ENCODE measurements at places on chromosomes 6 and 20. TPM values are rescaled to one million over a fixed set of nuclear protein-coding genes. Genes with fewer than 3 reads are reported as not detected.

DNA sequence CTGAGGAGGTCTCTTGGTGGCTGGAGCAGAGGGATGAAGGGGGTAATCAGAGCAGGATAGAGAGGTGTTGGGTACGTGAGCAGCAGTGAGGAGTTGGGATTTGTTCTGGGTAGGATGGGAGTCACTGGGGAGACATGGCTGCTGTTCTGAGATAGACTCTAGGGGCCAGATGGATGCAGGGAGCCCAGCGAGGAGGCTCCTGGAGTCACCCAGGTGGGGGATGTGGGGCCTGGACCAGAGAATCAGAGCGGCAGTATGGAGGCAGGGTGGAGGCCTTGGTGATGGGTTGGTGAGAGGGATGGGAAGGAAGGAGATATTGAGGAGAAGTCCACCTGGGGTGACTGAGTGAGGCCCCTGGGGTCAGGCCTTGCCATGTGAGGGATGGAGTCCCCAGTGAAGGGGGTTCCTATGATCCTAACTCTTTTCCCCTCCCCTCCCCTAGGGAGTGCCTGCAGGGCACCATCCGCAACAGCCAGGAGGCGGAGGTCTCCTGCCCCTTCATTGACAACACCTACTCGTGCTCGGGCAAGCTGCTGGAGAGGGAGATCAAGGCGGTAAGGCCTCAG is 13.7 kb downstream of the RBCK1 start:
- DNase-seq, result no peak
- H3K27ac ChIP-seq, result no peak overlapping the region
- no peak overlapping the region for H3K4me3 ChIP-seq
- H3K27me3 ChIP-seq, result no peaks in the 10 kb centered on the region
- H3K4me1 ChIP-seq, result no peaks in the 10 kb centered on the region
- H3K36me3 ChIP-seq, result peaks cover 1% of the 10 kb centered on the region

DNA sequence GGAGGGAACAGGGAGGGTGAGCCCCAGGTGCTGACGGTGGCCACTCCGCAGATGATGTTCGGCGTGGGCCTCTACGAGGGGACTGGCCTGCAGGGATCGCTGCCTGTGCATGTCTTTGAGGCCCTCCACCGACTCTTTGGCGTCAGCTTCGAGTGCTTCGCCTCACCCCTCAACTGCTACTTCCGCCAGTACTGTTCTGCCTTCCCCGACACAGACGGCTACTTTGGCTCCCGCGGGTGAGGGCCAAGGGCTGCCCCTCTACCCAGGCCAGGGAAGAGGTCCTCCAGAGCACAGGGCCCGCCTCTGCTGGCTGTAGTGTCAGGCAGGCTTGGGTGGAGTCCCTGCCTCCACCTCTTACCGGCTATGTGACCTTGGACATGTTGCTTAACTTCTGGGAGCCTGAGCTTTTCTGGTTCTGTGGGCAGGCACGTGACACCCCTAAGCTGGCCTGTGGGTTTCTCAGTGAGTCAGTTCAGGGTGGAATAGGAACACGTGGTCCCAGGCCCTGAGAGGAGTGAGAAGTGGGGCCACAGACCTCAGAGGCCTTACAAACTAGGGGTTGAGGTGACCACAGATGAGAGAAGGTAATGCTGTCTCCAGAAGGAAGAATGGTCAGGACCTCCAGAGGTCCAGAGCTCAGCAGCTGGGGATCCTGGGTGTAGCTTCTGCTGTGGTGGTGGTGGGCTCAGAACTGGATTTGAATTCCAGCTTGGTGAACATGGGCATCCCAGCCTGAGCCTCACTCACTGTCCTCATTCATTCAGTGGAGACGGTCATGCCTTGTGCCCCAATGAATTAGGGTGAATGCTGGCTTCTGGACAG is 11.9 kb downstream of the PCIF1 start:
- no peak overlapping the region for H3K4me3 ChIP-seq
- no peak overlapping the region for H3K27ac ChIP-seq
- H3K27me3 ChIP-seq, result no peaks in the 10 kb centered on the region
- no peaks in the 10 kb centered on the region for H3K4me1 ChIP-seq
- peaks cover 25% of the 10 kb centered on the region for H3K36me3 ChIP-seq

KIF25 gene
- total RNA-seq, result not detected

DNA sequence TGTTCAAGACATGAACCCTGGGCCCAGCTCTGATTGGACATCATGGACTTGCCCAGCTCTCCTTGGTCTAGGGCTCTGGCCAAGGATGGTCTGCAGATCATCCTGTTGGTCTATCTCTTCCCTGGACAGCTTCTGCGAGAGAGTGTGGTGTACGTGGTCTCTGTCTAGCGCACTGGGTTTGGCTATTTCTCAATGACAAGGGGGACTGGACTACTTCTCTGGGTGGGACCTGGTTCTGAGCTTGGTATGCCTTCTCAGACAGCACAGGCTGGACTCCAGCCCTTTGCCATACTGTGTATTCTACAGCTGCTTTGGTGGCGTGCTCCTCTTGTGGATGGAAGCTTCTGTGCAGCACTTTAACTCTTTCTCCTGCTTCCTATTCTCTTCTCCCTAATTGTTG is 8.5 kb upstream of the RAET1E start:
- DNase-seq, result no peak
- H3K4me1 ChIP-seq, result no peaks in the 10 kb centered on the region
- H3K27me3 ChIP-seq, result no peaks in the 10 kb centered on the region
- H3K27ac ChIP-seq, result no peak overlapping the region
- no peaks in the 10 kb centered on the region for H3K36me3 ChIP-seq

SLC35F1 gene
- not detected for total RNA-seq

DNA sequence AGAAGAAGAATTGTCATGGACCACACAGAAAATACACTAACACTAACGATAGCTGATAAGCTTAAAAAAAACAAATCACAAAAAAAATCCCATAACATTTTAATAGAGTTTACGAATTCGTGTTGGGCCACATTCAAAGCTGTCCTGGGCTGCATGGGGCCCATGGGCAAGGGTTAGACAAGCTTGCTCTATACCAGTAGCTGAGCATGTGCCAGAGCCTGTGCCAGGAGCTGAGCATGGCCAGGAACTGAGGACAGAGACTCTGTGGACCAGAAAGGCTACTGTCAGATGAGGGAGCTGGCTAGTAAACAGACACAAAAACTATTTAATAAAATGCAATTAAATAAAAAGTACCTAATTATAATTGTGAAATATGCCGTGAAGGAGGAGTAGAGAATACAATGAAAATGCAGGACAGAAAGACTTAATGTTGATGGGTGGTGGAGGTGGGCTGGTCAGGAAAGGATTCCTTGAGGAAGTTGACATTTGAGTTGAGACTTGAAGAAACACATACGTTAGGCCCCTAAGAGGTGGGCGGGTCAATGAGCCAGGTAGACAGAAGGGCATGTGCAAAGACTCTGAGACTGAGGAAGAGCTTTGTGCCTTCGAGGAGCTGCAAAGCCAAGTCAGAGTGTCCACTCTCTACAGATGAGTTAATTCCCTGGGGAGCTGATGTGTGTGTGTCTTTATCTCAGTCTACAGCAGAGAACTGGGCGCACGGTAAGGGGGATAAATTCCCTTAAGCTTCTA is 66.1 kb downstream of the JPH2 start:
- no peaks in the 10 kb centered on the region for H3K27me3 ChIP-seq
- H3K36me3 ChIP-seq, result no peaks in the 10 kb centered on the region
- H3K4me3 ChIP-seq, result no peak overlapping the region
- no peaks in the 10 kb centered on the region for H3K4me1 ChIP-seq

GRCh38 chr6:106643061-106643460 is 13.7 kb downstream of the QRSL1 start:
- no peak for DNase-seq
- no peaks in the 10 kb centered on the region for H3K36me3 ChIP-seq
- H3K4me3 ChIP-seq, result no peak overlapping the region
- no peaks in the 10 kb centered on the region for H3K27me3 ChIP-seq
- H3K4me1 ChIP-seq, result no peaks in the 10 kb centered on the region

DNA sequence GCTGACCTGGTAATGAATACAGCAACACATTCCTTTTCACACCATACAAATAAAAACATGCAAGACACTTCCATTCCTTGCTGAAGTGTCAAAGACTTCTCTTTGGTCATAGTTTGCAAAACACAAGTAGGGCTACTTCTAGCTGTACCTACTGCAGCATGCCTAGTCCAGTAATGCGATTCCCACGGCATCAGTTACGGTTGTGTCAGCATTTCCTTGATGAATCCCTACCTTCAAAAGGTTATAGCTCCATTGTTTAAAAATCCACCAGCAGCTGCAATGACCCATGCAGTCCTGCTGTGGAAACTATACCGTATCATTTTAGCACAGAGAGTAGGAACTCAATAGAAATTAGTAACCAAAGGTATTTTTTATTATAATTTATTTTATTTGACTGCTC is 1371.5 kb downstream of the EPHA7 start:
- H3K4me3 ChIP-seq, result no peak overlapping the region
- no peaks in the 10 kb centered on the region for H3K36me3 ChIP-seq
- no peak overlapping the region for H3K27ac ChIP-seq
- DNase-seq, result no peak
- no peaks in the 10 kb centered on the region for H3K4me1 ChIP-seq
- H3K27me3 ChIP-seq, result no peaks in the 10 kb centered on the region

DNA sequence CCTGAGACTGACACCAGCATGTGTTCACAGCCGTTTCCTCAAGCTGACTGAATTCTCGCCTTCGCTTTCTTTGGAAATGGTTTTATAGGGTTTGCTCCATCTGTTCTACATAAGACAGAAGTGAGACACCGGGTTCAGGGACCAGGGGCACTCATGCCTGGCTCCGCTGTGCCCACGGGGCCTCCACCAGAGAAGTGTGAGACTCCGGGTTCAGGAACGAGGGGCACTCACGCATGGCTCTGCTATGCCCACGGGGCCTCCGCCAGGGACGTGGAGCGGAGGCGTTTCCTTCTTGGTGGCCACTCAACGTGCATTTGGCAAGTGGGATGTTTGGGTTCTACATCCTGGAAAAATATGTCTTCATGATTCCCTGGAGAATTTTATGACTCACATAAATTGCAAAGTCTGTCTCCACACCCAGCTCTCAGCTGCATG is 106.6 kb downstream of the RNASET2 start:
- no peaks in the 10 kb centered on the region for H3K4me1 ChIP-seq
- H3K36me3 ChIP-seq, result no peaks in the 10 kb centered on the region
- no peak for DNase-seq
- H3K27ac ChIP-seq, result no peak overlapping the region
- H3K27me3 ChIP-seq, result no peaks in the 10 kb centered on the region
- no peak overlapping the region for H3K4me3 ChIP-seq

DNA sequence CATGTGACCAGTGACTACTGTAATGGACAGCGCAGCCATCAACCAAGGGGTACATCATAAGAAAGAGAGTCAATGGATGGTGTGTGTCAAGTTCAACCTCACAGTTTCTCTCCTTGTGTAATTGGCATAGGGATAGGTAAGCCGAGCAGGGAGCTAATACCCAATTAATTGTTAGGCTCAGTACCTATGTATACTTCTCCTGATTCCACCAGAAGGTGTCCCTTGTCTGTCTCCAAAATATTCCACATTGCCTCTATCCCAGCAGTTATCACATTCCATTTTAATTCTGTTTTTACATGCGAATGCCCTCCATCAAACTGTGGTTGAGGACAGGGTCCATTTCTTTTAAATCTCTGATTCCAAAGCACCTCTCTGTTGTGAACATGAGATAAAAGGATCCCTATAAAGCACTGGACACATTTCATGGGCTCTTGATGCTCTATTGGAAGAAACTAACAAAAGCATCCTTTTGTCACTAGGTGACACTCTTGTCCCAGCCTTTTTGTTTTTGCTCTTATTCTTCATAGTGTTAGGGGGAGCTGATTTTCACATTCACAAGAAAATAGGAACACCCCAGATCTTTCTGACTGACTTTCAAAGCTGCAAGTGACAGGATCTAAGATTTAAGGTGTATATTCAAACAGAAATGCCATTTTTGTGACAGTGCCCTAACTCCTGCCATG is 38.9 kb downstream of the FBXO9 start:
- H3K27ac ChIP-seq, result no peak overlapping the region
- no peak for DNase-seq
- H3K4me3 ChIP-seq, result no peak overlapping the region
- H3K4me1 ChIP-seq, result no peaks in the 10 kb centered on the region
- no peaks in the 10 kb centered on the region for H3K36me3 ChIP-seq

DNA sequence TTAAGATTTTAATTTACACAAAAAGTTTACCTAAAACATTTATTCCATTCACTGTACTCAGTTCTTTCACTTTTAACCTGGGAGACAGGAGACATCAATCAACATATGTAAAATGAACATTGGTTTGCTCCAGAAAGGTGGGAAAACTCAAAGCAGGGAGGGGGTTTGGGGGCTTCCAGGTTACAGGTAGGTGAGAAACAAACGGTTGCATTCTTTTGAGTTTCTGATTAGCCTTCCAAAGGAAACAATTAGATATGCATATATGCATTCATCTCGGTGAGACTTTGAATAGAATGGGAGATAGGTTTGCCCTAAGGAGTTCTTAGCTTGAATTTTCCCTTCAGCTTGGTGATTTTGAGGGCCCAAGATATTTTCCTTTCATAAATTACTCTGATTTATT is 38.2 kb upstream of the HDAC2 start:
- no peaks in the 10 kb centered on the region for H3K27me3 ChIP-seq
- no peak for DNase-seq
- H3K27ac ChIP-seq, result no peak overlapping the region
- no peaks in the 10 kb centered on the region for H3K36me3 ChIP-seq
- peaks cover 31% of the 10 kb centered on the region for H3K4me1 ChIP-seq

DNA sequence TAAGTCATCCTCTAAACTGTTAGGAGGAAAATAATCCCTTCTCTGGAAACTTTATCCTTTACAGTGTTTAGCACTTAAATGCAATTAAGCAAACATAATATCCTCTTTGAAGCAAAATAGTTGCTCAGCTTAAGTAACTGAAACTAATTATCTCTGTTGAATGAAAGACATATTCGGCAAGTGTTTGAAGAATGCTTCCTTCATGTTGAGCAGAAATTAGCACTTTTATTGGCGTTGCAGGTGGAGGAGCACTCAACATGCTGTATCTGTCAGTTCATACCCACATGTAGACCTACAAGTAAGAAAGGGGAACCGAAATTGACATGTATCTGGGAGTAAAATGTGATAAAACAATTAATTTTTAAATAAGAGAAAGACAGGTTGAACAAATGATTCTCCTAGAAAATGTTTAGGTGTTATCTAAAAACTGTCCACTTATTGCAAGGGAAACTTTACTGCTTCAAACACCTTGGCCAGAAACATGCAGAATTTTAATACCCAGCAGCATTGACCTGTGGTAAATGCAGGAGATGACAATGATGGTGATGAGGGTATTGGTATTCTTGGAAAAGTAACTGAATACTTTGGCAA is 987.0 kb upstream of the MAP3K7 start:
- no peaks in the 10 kb centered on the region for H3K27me3 ChIP-seq
- H3K4me3 ChIP-seq, result no peak overlapping the region
- DNase-seq, result no peak
- no peaks in the 10 kb centered on the region for H3K4me1 ChIP-seq
- no peak overlapping the region for H3K27ac ChIP-seq

SPDEF gene
- total RNA-seq, result 0.67 TPM

DNA sequence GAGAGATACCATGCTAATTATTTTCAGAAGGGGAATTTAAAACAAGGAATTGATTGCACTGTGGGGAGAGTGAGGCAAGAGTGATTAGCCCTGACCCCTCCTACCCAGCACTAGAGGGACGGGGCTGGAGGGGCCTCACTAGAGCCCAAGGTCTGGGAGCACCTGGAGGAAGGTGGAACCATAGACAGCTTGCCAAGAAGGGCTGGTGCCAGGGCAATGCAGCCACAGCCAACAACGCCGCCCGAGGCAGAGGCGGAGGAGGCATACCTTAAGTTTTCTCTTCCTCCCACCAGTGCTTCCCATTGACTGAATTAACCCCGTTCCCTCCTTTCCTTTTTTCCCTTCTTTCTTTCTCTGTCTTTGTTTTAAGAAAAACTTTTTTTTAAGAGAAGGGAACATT is 40.0 kb downstream of the IYD start:
- no peaks in the 10 kb centered on the region for H3K4me1 ChIP-seq
- no peak for DNase-seq
- no peaks in the 10 kb centered on the region for H3K36me3 ChIP-seq
- no peak overlapping the region for H3K4me3 ChIP-seq
- no peaks in the 10 kb centered on the region for H3K27me3 ChIP-seq
